ENCODE measurements at places on chromosomes 4 and X. TPM values are rescaled to one million over a fixed set of nuclear protein-coding genes. Genes with fewer than 3 reads are reported as not detected.
A peak's percentile ranks its signal among the peaks of the same experiment; 100 is the strongest.

GRCh38 chrX:133709501-133709900, 275.9 kb downstream of the GPC3 start:
- H3K4me1 ChIP-seq, result no peaks in the 10 kb centered on the region
- no peak for DNase-seq
- H3K36me3 ChIP-seq, result no peaks in the 10 kb centered on the region
- H3K4me3 ChIP-seq, result no peak overlapping the region

DNA sequence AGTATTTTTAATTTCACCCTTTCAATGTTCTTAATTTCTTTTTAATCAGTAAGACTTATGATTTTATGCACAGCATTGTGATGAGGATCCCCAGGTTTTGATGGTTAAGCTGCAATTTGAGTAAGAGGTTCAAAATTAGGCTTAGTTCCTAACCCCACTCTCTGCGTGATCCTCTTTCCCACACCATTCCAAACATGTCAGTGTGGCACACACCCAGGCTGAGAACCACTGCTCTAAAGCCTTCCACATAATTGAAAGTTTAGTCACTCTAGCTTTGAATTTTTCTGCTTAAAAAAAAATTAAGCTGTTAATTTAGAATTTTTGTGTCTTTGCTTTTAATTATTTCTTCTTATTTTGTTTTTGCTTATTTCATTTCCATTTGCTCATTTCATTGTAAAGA, 68.8 kb upstream of the SLC7A11 start:
- DNase-seq, result no peak
- no peak overlapping the region for H3K4me3 ChIP-seq
- H3K27me3 ChIP-seq, result no peaks in the 10 kb centered on the region
- no peak overlapping the region for H3K27ac ChIP-seq

DNA sequence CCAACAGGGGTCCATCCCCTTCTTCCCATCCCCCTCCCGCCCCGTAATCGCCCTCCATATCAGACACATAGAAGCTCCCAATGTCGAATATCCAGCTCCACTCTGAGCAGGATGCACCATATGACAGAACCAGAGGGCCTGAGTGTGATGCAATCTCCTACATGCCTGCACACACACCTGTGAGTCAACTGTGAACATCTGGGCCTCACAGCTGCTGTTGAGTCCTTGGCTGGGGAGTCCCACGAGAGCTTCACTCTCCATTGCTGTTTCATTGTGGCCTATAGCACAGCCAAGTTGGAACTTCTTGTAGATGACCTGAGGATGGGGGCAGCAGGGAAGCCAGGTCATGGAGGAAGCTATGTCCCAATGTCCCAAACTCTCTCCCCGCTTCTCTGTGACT, 8.2 kb downstream of the SLC38A5 start:
- H3K36me3 ChIP-seq, result peaks cover 5% of the 10 kb centered on the region
- H3K4me1 ChIP-seq, result peaks cover 16% of the 10 kb centered on the region
- DNase-seq, result no peak
- H3K27ac ChIP-seq, result peak overlapping the region; percentile 10
- no peak overlapping the region for H3K4me3 ChIP-seq

Gene TCEAL2
- total RNA-seq, result 1.6 TPM

- no peak overlapping the region for H3K27ac ChIP-seq
- no peak for DNase-seq
- H3K4me3 ChIP-seq, result no peak overlapping the region
- H3K4me1 ChIP-seq, result no peaks in the 10 kb centered on the region
- H3K27me3 ChIP-seq, result peaks cover 2% of the 10 kb centered on the region
These were observed 212.9 kb upstream of the SLC7A11 start for GRCh38 chr4:138455097-138455496.

Gene CLTRN
- 0.68 TPM for total RNA-seq

DNA sequence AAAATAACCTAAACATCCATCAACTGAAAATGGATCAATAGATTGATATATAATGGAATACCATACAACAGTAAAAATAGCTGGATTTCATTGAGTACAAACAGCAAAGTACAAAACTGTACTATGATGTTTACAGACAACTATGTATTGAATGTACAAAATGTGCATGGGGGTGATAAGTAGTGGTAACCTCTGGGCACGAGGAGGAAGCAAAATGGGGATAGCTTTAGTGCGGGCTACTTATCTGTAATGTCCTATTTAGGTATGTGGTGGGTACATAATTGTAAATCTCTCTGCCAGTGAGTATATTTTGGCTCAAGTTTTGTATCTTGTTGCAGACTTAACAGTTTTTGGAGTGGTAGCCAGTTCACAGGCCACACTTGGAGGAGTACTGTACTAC, 123.6 kb downstream of the STAG2 start:
- no peak overlapping the region for H3K4me3 ChIP-seq
- no peaks in the 10 kb centered on the region for H3K27me3 ChIP-seq
- H3K4me1 ChIP-seq, result peaks cover 20% of the 10 kb centered on the region

DNA sequence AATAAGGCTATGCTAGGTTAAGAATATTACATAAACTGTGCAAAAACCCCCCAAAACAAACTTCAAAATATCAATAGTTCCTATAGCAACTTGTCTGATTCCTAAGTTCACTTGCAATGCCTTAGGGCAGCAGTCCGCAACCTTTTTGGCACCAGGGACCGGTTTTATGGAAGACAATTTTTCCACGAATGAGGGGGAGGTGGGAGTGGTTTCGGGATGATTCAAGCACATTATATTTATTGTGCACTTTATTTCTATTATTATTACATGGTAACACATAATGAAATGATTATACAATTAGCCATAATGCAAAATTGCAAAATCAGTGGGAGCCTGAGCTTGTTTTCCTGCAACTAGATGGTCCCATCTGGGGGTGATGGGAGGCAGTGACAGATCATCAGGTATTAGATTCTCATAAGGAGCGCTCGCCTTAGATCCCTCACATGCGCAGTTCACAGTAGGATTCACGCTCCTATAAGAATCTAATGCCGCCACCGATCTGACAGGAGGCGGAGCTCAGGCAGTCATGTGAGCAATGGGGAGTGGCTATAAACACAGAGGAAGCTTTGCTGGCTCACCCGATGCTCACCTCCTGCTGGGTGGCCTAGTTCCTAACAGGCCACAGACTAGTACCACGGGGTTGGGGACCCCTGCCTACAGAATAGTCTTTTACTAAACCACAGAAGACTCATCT, 39.7 kb downstream of the ACOX3 start:
- no peak overlapping the region for H3K27ac ChIP-seq
- DNase-seq, result no peak
- H3K4me1 ChIP-seq, result no peaks in the 10 kb centered on the region
- no peak overlapping the region for H3K4me3 ChIP-seq

GRCh38 chr4:8442596-8443358, 2.2 kb downstream of the TRMT44 start:
- no peaks in the 10 kb centered on the region for H3K27me3 ChIP-seq
- H3K4me3 ChIP-seq, result peak overlapping the region; percentile 93
- peak overlapping the region; percentile 69 for H3K27ac ChIP-seq
- DNase-seq, result no peak
- H3K4me1 ChIP-seq, result peaks cover 73% of the 10 kb centered on the region

DNA sequence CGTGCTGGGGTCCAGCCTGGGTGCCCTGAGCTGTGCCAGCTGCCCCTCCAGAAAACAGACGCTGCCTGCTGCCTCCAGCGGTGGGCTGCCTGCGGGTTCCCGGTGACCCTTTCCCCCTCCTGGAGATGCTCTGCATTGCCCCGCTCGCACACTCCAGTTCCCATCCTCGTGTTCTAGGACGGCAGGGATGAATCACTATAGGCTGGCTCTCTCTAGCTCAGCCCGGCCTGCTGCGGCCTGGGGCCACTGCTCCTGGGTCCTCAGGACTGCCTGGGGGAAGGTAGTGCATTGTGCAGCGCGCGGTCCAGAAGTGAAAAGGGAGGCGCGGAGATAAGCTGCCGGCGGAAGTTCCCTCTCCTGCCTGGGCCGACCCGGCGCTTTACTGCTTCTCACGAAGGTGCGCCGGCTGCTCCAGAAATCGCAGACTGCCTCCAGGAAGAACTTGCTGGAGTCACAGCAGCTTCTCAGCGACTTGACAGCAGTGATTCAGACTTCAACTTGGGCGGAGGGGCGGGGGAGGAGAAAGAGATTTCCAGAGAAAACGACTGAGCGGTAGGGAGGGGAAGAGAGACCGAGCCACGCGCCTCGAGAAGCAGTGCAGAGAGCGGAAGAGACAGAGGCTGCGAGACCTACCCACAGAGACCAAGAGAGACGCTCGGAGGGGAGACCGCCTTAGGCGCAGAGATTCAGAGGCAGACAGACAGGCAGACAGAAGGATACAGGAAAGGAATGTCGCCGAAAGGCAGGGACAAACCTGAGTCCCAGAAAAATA, 6.7 kb upstream of the MSX1 start:
- H3K27me3 ChIP-seq, result peaks cover 53% of the 10 kb centered on the region
- H3K4me1 ChIP-seq, result peaks cover 35% of the 10 kb centered on the region
- H3K36me3 ChIP-seq, result peaks cover 6% of the 10 kb centered on the region

DNA sequence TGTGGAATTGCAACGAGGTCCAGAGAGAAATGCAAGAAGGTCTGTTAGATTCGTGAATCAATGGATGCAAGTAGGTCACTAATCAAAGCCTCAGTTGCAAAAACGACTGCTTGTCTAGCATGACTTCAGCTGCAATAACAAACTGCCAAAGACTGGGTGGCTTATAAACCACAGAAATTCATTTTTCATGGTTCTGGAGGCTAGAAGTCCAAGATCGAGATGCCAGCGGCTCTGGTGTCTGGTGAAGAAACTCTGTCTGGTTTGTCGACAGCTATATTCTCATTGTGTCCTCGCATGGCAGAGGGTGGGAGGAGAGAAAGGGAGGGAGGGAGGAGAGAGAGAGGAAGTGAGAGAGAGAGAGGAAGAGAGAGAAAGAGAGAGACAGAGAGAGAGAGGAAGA, 114.7 kb downstream of the MXRA5 start:
- no peaks in the 10 kb centered on the region for H3K27me3 ChIP-seq
- no peaks in the 10 kb centered on the region for H3K36me3 ChIP-seq
- no peak for DNase-seq
- no peaks in the 10 kb centered on the region for H3K4me1 ChIP-seq

Gene MAGEB3
- not detected for total RNA-seq

GRCh38 chrX:105328773-105329172, 108.3 kb upstream of the TEX13A start:
- no peaks in the 10 kb centered on the region for H3K27me3 ChIP-seq
- no peaks in the 10 kb centered on the region for H3K4me1 ChIP-seq
- DNase-seq, result no peak
- no peak overlapping the region for H3K4me3 ChIP-seq

DNA sequence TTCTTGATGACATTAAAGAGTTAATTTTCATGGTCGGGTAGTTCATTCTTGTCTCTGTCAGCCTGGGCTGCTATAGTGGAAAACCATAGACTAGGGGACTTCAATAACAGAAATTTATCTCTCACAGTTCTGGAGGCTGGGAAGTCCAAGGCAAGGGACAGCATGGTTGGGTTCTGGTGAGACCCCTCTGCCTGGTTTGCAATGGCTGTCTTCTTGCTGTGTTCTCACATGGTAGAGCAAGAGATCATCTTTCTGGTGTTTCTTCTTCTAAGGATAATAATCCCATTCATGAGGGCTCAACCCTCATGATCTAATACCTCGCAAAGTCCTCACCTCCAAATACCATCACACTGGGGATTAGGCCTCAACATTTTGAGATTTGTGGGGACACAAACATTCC, 50.1 kb downstream of the RHOH start:
- no peak for DNase-seq
- H3K27me3 ChIP-seq, result no peaks in the 10 kb centered on the region
- peak overlapping the region; percentile 80 for H3K4me3 ChIP-seq
- peaks cover 87% of the 10 kb centered on the region for H3K4me1 ChIP-seq

Gene TMEM255A
- 0.23 TPM for total RNA-seq

Gene CACNA1F
- total RNA-seq, result 3.8 TPM

Gene STARD8
- 0.14 TPM for total RNA-seq

DNA sequence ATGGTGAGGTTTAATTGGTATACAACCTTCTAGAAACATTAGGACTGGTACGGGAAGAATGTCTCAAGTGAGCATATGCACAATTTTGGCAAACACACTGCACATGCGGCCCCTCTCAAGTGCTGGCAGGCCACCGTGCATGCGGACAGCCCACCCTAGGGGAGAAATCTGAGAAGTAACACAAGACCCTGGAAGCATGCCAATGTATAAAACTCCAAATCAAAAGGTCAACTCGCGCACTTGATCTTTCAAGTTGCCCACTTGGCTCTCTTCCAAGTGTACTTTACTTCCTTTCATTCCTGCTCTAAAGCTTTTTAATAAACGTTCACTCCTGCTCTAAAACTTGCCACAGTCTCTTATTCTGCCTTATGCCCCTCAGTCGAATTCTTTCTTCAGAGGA, 488.3 kb downstream of the CFAP47 start:
- H3K27me3 ChIP-seq, result no peaks in the 10 kb centered on the region
- no peak for DNase-seq
- no peaks in the 10 kb centered on the region for H3K36me3 ChIP-seq
- H3K4me3 ChIP-seq, result no peak overlapping the region
- no peak overlapping the region for H3K27ac ChIP-seq

Gene DDIT4L
- not detected for total RNA-seq

GRCh38 chr4:27928761-27929540, 1068.3 kb downstream of the STIM2 start:
- no peak overlapping the region for H3K4me3 ChIP-seq
- no peak overlapping the region for H3K27ac ChIP-seq
- H3K4me1 ChIP-seq, result no peaks in the 10 kb centered on the region
- no peak for DNase-seq

GRCh38 chr4:75662626-75663025, 10.6 kb downstream of the G3BP2 start:
- no peaks in the 10 kb centered on the region for H3K36me3 ChIP-seq
- H3K4me3 ChIP-seq, result no peak overlapping the region
- DNase-seq, result no peak
- no peaks in the 10 kb centered on the region for H3K27me3 ChIP-seq

DNA sequence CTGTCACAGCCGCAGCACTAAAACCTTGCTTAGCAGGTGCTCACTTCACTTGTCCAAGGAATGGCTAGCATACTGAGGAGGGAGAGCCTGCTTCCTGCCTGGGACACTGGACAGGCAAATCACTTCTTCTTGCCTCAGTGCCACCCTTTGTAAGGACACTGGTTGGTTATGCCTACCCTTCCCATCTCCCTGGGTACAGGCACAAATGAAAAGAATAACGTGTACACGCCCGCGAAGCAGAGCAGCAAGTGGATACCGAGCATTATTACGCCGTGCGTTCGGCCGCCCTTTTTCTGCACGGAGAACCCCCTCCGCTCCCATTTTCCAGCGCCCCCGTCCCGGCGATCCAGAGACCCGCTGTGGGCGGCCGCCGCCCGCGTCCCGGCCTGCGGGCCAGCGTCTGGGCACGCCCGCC, 338 bp upstream of the KLHL2 start:
- peak; percentile 4 for DNase-seq
- peak overlapping the region; percentile 95 for H3K27ac ChIP-seq
- H3K4me3 ChIP-seq, result peak overlapping the region; percentile 93
- peaks cover 58% of the 10 kb centered on the region for H3K4me1 ChIP-seq
- no peaks in the 10 kb centered on the region for H3K36me3 ChIP-seq

DNA sequence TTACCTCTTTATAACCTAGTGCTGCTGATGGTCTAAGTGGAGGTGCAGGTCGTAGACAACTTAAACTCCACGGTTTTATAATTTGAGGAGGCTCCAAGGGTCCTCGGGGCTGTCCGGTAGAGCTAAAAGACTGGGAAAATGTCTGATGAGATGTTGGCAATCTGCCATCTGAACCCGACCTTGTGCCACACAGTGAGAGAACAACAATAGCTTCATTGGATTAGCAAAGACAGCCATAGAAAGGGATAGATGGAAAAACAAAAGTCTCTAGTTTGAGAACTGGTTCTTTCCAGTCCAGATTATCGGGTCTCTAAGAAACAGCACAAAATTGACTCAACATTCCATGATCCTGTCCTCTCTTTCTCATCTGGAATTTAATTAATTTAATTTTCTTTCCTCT, 31.6 kb downstream of the CD40LG start:
- no peak for DNase-seq
- H3K4me1 ChIP-seq, result peaks cover 20% of the 10 kb centered on the region
- H3K27ac ChIP-seq, result peak overlapping the region; percentile 55
- H3K27me3 ChIP-seq, result no peaks in the 10 kb centered on the region
- H3K36me3 ChIP-seq, result no peaks in the 10 kb centered on the region
- H3K4me3 ChIP-seq, result no peak overlapping the region

Measured in naive thymus-derived CD8-positive, alpha-beta T cell (primary cell).